Hepatic stellate cell (primary cell): ENCODE measurements at places on chromosomes 6 and 20.

- DNase-seq, result no peak
Observed at GRCh38 chr20:32360333-32360634, 2.2 kb downstream of the ASXL1 start.

DNA sequence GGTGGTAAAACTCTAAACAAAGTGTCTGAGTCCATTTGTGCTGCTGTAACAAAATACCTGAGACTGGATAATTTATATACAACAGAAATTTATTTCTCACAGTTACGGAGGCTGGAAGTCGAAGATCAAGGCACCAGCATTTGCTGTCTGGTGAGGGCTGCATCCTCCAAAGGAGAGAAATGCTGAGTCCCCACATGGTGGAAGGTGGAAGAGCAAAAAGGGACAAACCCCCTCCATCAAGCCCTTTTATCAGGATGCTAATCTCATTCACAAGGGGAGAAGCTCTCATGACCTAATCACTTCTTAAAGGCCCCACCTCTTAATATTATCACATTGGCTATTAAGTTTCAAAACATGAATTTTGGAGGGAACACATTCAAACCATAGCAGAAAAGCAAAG lies 55.9 kb upstream of the SYNJ2 start:
- DNase-seq, result no peak

DNA sequence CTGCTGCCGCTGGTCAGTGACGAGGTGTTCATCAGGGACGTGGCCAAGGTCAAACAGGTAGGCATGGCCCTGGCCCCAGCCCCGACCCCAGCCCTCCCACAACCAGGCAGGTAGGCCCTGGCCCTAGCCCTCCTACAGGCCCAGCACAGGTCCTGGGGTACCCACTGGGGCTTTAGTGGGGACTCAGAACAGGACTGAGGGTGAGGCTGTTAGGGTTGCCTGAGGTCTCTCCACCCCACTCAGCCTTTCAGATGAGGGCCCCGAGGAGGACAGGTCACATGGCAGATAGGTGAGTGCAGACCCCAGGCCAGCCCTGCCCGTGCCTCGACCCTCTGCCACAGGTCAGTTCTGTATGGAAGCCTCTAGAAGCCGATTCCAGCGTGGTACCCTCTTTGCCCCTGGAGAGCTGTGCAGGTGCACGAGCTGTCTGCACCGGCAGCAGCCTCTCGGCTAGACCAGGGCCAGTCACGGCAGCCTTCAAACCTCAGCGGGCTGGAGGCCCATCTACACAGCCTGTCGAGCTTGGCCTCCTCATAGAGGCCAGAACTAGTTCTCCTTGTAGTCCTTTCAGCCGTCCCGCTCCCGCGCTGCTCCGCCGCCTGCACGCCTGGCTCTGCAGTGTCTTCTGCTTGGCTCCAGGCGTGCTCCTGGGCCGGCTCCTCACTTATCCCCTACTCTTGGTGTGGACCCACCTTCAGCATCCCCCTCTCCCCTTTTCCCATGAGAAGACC lies 35.5 kb downstream of the PYGB start:
- no peak for DNase-seq

DNA sequence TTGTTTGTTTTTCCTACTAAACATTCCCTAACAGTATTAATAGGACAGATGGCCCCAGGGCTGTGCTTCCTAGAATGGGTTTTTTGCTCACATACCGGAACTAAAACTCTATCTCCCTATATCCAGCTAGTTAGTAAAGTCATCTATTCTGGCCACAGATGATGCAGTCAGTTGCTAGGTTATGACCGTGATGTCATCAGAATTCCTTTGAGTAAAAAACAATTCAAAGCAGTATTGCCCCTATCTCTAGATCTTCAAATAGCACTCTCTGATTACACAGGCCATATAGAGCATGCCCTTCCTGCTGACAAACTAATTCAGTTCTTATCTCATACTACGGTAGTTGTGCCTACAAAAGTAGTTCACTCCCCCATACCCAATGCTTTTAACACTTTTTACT lies 17.9 kb upstream of the ZNF451 start:
- no peak for DNase-seq

GRCh38 chr6:136149311-136149710 lies 100.8 kb downstream of the MTFR2 start:
- no peak for DNase-seq
